ENCODE measurements at places on chromosomes 12 and 14.

DNA sequence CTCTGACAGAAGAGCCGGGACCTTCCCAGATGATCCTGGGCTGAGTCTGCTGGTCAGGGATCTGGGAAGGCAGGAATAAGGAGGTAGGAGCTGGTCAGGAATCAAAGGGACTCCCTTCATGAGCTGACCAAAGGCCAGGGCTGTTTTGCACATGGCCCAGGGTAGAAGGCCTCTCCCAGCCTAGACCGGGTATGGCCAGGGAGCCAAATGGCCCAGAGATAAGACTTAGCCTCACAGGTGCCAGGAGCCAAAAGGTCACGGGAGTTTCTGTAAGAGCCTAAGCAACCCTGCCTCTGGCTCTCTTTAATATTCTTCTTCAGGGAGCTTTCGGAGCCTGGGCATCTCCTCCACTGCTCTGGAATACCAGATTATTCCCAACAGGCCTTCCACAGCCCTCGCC lies 191.3 kb upstream of the PWP1 start:
- DNase-seq: no peak

GRCh38 chr14:101980700-101981099 lies 16.3 kb downstream of the DYNC1H1 start:
- peak; percentile 100 for DNase-seq

DNA sequence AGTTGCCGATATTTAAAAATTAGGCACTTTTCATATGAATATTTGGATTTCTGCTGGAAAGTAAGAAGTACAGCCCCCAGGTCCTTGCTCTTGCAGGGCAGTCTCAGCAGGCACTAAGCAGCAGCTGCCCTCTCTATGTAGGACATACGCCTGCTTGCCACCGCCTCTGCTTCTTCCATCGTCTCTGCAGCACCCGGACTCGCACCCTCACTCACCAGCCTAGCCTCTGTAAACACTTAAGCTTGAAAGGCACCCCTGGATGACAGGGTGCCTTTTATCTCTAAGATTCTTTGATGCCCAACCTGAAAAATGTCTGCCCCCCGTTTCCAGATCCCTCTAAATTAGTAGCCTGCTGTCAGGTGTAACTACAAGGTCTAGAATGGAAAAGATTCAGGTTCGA lies 19.0 kb downstream of the OTUB2 start:
- no peak for DNase-seq

GRCh38 chr12:46550266-46550879 lies 177.8 kb upstream of the SLC38A2 start:
- DNase-seq: no peak

GRCh38 chr12:122064780-122065588 lies 13.6 kb upstream of the MLXIP start:
- peak; percentile 96 for DNase-seq

- peak; percentile 27 for DNase-seq
Measured at GRCh38 chr14:55052269-55052930, 953 bp downstream of the MAPK1IP1L start.

- DNase-seq: no peak
Measured at GRCh38 chr14:92724516-92725340, 23.7 kb downstream of the LGMN start.

DNA sequence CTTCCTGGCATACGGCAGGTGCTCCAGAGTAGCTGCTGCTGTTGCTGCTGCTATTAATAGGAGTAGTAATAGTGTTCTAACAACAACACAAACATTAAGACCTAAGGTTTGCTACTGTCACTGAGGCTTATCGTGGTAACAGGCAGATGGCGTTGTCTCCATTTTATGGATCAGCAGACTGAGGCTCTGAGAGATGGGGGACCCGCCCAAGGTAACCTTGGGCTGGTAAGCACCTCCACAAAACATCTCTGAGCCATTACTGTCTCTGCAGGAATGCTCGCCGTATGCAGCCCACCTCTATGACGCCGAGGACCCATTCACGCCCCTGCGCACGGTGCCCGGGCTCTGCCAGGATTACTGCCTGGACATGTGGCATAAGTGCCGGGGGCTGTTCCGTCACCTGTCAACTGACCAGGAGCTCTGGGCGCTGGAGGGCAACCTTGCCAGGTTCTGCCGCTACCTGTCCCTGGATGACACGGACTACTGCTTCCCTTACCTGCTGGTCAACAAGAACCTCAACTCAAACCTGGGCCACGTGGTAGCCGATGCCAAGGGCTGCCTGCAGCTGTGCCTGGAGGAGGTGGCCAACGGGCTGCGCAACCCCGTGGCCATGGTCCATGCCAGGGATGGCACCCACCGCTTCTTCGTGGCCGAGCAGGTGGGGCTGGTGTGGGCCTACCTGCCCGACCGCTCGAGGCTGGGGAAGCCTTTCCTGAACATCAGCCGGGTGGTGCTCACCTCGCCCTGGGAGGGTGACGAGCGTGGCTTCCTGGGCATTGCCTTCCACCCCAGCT lies 7.2 kb downstream of the HHIPL1 start:
- no peak for DNase-seq

GRCh38 chr14:73255005-73255400 lies 17.7 kb downstream of the PAPLN start:
- DNase-seq: no peak

- no peak for DNase-seq
Measured at GRCh38 chr12:114396153-114396868, 9.6 kb downstream of the TBX5 start.

DNA sequence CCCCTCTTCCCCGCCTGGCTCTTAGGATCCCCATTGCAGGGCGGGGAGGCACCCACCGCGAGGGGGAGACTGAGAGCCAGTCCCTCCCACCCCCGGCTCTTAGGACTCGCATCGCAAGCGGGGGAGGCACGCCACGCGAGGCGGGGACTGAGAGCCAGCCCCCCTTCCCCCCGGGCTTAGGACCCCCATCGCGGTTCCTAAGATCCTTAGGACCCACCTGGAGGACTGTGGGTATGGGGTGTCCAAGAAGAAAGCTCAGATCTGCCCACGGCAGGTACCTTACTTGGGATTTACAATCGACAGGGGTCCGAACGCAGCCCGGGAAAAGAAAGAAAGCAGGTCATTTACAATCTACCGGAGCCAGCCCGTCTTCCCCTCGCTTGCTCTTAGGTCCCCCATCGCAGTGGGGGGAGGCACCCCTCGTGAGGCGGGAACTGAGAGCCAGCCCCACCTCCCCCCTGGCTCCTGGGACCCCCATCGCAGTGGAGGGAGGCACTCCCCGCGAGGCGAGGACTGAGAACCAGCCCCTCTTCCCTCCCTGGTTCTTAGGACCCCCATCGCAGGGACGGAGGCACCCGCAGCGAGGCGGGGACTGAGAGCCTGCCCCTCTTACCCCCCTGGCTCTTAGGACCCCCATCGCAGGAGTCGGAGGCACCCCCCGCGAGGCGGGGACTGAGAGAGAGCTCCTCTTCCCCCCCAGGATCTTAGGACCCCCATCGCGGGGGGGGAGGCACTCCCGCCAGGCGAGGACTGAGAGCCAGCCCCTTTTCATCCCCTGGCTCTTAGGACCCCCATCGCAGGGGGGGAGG lies 43.7 kb downstream of the DDX11 start:
- peak; percentile 18 for DNase-seq

GRCh38 chr14:69260190-69260860 lies 367 bp downstream of the GALNT16 start:
- peak; percentile 21 for DNase-seq

DNA sequence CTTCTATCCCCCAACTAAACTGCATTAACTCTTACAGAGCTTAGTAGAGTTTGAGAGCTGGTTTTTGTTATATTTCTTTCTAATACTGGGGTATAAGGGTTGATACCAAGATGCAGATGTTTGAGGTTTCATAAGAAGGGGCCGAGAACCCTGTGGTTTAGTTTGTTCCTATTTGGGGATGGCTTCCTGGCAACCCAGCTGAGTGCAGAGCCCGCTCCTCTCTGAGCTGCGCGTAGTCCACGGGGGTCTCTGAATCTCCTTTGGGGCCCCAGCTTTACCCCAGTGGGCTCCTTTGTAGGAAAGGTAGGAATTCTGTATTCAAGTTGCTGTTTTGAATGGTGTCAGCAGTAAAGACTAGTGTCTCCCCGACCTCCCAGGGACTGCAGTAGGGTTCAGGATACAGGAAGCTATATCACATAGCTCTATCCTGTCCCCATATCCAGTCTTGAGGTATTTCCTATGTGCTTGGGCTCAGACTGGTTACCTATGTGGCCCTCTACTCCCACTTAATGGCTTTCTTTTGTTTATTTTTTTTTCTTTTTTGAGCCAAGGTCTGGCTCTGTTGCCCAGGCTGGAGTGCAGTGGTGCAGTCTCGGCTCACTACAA lies 25.4 kb downstream of the PLXNC1 start:
- no peak for DNase-seq

- DNase-seq: no peak
Measured at GRCh38 chr12:121484967-121485366, 85.0 kb downstream of the RNF34 start.

DNA sequence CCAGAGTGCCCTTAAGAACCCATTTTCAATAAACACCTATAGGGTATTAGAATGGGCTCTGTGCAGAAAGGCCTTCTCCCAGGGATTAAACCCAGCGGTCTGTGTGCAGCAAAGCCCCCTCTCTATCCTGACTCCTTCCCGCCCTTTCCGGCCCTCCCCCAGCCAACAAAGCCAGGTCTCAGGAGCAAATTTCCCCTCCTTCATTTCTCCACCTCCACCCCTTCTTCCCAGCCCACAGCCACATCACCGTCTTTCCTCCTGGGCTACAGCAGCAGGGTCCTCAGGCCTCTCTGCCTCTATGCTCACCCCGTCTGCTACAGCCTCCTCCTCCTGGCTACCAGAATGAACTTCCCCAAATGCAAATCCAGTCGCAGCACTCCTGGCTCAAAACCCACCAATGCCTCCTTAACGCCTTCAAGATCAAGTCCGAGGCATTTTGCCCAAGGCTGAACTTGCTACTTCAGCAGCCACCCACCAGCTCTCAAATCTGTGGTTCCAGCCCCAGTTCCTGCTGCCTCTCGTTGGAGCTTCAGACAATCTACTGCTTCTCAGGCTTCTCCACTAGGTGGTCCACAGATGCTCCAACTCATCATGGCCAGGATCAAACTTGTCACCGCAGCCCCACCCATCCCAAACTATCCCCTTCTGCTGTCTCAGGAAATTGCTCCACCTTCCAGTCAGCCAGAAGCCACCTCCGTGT lies 134.8 kb downstream of the BCL11B start:
- no peak for DNase-seq

DNA sequence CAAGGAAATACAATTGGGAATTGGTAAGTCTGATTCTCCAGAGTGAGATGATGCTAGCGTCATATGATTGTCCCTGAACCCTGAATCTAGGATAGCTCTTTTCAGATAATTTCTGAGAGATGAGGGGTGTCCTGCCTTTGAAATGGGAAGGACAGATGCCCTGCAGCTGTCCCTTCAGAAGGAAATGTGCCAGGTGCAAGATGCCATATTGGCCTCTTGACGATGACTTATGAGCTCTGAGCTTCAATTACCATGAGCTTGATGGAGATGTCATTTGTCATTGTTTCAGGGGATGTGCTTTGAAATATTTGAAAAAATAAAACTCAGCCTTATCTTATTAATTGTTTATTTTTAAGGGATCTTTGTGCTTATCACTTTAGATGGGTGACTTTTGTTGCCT lies 185.1 kb downstream of the DACT1 start:
- no peak for DNase-seq

GRCh38 chr12:114664651-114665320 lies 19.2 kb downstream of the TBX3 start:
- no peak for DNase-seq

DNA sequence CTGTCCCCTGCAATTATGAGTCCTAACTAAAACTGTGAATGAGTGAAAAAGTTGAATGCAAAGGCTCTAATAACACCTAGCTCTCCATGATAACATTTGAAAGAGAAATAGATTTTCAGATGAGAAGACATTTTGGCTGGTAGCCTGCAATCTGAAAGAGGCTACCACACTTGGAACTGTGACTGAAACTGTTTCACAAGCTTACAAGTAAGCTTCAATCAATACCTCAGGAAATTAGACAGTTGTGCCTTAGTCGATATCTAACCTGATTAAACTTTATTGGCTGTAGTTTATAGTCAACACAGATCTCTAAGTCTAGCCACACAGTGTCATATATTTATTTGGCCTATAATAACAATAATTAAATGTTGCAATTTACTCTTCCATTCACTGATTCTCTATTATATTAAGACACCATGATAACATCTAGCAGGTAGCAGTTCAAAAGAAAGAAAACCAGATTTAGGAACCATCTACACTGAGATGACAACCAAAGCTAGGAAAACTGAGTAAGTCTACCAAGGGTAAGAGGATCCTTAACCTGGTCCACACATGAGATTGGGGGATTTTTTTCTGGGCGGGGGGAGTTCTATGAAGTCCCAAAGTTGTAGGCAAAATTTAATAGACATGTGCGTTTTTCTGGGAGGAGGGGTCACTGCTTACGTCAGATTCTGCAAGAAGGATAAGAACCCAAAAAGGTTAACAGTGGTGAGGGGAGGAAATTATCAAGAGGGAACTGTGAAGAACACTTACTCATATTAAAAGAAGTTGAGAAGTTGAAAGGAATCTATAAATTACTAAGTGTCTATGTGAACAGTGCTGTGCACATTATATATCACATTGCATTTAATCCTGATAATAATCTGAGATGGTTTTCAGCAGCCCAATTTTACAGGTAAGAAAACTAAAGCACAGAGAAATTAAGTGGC lies 65.8 kb downstream of the NUMB start:
- DNase-seq: no peak

DNA sequence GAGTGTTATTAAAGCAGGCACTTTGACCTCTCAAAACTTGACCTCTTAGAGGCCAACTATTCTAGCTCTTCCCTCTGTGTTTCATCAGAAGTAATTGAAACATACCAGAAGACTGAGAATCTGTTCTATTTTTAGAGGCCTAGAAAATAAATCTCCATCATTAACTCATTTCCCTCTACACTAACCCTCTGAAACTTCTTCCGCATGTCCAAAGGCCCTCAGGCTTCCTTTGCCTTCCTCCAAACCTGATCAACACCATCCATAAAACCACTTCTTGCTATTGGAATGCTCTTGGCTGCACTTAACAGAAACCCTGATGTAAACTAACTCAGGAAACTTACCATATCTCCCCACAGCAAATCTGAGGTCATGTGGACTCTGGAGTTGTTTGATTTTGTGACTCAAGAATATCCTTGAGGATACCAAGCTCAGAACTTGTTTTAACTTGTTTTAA lies 196.4 kb downstream of the RPAP3 start:
- DNase-seq: peak; percentile 73

- DNase-seq: no peak
Measured at GRCh38 chr14:85530626-85531025, 682 bp downstream of the FLRT2 start.

DNA sequence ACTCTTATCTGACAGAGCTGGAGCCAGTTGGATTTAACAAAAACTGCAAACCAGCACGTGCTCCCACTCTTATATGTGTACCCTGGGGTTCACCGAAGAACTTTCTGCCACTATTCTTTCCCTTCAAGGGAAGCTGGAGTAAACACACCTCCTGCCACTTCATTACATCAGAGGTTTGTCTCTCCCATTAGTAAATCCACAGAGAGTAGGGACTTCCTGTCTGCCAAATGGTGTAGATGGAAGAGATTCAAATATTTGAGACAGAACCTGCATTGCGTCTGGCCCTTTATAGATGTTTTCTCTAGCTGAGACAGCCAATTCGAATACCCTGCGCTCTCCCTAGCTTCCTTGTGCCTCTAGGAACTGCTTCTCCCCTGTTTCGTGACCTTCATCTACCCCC lies 29.1 kb upstream of the AEBP2 start:
- DNase-seq: no peak

Measured in iris pigment epithelial cell (primary cell).